ENCODE measurements at places on chromosomes 2 and 18.

DNA sequence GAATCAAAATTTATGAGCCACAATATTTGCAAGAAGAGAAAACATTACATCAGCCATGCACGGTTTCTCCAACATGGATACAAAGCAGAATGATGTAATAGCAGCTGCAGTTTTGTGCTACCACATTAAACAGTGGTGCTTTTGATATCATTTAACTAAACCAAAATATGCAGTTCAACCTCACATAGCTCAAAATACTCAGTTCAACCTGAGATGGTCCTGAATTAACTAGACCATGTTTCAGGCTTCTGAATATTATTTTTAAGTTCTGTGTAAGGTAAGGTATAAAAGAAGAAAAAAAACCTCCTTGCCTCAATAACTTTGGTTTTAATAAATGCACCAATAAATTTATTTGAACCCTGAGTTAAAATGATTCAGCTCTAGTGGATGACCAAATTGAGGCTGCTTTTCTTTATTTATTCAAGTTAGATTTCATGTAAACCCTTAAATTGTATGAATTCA, 18.8 kb upstream of the TSPYL6 start:
- DNase-seq, result no peak

GRCh38 chr2:197929008-197929885, 124.9 kb downstream of the PLCL1 start:
- no peak for DNase-seq

- no peak for DNase-seq
Measured at GRCh38 chr2:108935271-108935741, 53.7 kb downstream of the EDAR start.

GRCh38 chr2:5373200-5373599, 319.0 kb upstream of the SOX11 start:
- no peak for DNase-seq

GRCh38 chr2:164792316-164793170, 49.1 kb downstream of the COBLL1 start:
- no peak for DNase-seq

- no peak for DNase-seq
Measured at GRCh38 chr18:42736074-42736473, 379.4 kb downstream of the RIT2 start.

DNA sequence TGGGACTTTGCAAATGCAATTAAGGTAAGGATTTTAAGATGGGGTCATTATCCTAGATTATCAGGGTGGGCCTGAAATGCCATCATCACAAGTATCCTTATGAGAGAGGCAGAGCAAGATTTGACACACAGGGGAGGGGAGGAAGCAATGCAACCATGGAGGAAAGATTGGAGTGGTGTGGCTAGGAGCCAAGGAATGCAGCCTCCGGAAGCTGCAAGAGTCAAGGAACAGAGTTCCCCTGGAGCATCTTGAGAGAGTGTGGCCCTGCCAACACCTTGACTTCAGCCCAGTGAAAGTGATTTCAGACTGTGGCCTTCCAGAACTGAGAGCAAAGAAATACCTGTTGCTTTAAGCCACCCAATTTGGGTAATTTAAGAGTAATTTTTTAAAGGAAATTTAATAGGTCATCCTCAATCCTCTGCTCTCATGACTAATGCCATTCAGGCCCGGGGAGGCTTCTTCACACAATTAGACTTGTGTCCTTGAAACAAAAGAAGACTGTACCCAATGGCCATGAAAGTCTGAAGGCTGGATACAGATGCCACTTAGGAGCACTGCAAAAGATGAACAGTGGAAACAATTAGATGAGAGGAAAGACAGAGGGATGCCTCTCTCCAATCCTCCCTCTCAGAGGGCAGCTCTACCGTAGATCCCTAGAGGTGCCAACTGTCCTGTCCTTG, 250.3 kb upstream of the ID2 start:
- DNase-seq, result no peak

DNA sequence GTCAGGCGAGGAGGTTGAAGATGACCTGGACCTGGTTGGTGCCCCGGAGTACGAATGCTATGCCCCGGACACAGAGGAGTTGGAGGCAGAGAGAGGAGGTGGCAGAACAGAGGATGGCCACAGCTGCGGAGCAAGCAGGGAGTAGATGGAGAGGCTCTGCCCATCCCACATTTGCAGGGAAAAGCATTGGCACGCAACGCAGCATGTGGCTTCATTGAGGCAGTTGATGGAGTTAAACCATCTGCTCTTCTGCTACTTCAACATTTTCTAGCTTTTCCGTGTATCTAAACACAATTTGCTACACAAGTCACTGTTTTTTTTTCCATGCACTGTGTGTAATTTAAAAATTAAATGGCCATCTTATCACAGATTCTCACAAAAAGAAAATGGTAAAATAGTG, 11.8 kb downstream of the RBFA start:
- no peak for DNase-seq

DNA sequence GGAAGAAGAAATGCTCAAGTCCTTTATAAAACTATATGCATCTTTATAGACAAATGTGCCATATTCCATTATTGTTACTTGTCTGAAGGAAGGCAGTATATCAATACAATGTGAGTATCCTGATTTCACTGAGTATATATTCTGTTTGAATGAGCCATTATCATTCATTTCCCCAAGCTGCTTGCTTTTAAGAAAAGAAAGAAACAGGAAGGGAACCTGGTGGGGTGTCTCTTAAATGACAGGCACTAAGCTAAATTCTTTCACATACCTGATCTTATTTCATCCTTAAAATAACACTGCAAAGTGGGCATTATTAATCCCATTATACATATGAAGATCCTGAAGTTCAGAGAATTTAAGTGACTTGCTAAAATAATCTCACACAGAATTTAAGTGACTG, 307.9 kb downstream of the SLC8A1 start:
- no peak for DNase-seq

DNA sequence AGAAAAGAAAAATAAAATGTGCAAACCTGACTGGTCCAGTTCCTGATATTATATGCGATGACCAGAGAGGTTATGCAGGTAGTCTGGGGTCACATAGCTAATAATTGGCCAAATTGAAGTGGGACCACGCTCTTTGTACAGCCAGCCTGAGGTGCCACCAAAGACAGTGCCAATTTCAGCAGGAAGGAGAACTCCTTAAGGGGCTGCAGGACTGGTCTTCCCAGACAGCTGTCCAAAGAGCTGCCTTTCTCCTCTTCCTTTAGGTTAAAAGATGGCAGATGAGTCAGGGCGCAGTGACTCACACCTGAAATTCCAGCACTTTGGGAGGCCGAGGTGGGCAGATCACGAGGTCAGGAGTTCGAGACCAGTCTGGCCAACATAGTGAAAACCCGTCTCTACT, 95.5 kb downstream of the ACKR3 start:
- peak; percentile 4 for DNase-seq

- no peak for DNase-seq
Measured at GRCh38 chr2:69092857-69093256, 79.9 kb downstream of the ANTXR1 start.

DNA sequence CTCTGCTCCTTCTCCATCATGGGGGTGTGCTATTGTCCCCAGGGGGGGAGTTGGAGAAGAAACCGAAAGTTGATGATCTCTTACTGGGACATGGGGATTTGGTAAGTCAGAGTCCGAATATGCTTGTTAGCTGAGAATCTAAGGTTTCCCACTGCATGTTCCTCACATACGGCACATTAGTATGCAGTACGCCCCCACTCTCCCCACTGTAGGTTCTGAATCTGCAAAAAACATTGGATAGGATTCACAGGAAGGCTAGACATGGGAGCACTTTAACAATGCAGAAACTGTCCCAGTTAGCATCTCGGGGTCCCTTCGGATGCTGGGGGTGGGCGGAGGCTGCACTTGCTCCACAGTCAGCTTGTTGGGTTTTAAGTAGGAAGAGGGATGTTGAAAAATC, 102.3 kb downstream of the STPG4 start:
- no peak for DNase-seq

DNA sequence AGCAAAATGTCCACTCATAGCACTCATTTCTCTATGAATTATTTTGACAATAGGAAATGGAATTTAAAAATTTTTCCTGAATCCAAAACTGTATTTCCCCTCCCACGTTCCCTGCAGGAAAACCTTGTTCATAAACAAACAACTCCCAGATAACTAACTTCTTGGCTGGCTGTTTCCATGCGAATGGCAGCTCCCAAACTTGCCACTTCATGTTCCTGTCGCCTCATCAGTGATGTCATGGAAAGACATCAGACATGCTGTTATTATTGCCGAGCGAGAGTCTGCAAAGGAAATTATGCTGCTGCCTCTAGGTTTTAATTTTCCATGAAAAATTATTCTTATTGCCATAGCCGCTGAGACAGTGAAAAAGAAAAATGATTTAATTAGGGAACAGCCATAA, 117.0 kb upstream of the RIOK3 start:
- no peak for DNase-seq

GRCh38 chr2:172712251-172712650, 23.4 kb upstream of the RAPGEF4 start:
- no peak for DNase-seq

GRCh38 chr2:236888794-236889780, 196.6 kb upstream of the COPS8 start:
- DNase-seq, result no peak

- DNase-seq, result no peak
Measured at GRCh38 chr2:65345631-65346030, 86.8 kb downstream of the SPRED2 start.

- no peak for DNase-seq
Measured at GRCh38 chr18:76434452-76434851, 60.6 kb downstream of the ZNF516 start.

GRCh38 chr18:48263914-48264902, 145.0 kb downstream of the ZBTB7C start:
- DNase-seq, result peak; percentile 46

DNA sequence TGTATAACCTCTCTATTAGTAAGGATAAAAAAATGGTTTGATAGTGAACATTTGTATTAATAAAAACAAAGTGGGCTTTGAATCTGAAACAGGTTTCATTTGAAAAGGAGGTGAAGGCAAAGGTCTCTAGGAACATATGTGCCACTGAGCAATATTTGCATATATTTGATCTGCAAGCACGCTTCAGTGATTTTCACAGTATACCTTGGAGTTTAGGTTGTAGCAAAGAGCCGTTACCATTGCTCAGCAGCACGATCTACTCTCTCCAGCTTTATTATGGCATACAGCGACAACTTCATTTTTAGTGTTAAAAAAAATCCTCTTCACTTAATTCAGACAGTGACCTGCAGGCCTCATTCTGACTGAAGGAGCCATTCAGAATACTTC, 75.8 kb upstream of the ZEB2 start:
- no peak for DNase-seq

DNA sequence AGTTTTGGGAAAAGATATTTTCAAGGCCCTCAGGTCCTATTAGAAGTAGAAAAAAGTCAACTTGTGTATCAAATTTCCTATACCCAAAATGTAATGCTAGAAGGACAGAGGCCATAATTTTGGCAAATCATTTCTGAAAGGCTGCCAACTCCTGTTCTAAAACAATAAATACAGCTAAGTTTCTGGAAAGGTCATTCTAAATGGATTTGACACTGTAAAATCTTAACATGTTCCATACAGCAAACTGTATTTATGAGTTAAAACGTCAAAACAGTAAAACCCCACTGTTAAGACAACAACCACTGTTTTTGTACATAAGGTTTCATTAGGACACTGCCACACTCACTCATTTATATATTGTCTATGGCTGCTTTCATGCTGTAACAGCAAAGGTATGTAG, 9.7 kb downstream of the FAM98A start:
- no peak for DNase-seq

DNA sequence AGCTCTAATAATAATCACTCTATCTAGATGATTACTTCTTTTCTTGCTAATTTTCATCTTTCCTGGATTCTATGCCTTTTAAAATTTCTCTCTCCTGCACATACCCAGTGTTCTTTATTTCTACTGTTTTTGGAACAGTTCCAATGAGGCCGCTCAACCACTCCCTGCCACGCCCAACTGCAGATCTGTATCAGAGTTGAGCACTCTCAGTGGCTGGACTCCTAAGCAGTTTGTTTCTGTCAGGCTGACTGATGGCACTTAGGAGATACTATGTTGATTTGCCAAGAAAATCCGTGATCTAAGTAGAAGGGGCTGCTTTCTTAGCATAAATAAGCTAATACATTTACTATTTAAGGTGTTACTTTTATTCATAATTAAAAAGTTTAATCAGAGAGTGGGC, 192.8 kb downstream of the ARHGAP15 start:
- DNase-seq, result no peak

GRCh38 chr2:170911314-170911889, 17.7 kb upstream of the GORASP2 start:
- no peak for DNase-seq

Data from RKO (cell line).